ENCODE measurements at places on chromosomes 13 and 19.

DNA sequence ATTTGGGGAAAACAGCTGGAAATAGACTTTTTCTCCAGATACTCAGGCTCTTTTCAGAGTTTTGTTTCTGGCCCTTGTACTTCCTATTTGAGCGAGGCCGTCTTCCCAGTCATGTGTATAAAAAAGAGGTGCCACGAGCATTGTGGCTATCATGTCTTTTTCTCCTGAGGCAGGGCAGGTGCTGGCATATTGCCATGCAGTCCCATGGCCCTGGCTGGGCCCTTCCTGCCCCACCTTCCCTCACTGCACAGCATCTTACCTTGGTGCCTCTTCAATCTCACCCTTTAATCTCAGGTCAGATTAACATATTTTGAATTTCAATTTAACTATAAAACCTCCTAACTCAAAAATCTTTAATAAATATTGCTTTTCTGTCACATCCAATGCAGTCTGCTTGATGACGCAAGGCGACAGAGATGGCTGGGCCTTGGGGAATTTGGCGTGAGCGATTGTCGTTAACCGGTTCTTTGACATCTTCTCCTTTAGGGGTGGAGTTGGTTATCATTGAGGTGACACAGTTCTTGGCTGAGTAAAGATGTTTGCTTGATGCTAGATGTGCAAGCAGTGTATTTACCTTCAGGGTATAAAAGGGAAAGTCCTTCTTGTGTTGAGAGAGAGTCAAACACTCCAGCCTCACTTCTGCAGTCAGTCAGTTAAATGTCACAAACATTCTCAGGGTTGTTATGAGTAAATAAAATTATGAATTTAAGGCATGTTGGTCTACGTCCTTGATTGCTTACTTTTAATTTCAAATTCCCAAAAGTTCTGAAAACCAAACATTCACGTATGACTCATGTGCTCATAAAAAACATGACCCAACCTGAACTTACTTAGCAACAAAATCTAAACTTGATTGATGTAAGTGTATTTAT is 289.9 kb downstream of the MYO16 start:
- DNase-seq, result peak; percentile 80

DNA sequence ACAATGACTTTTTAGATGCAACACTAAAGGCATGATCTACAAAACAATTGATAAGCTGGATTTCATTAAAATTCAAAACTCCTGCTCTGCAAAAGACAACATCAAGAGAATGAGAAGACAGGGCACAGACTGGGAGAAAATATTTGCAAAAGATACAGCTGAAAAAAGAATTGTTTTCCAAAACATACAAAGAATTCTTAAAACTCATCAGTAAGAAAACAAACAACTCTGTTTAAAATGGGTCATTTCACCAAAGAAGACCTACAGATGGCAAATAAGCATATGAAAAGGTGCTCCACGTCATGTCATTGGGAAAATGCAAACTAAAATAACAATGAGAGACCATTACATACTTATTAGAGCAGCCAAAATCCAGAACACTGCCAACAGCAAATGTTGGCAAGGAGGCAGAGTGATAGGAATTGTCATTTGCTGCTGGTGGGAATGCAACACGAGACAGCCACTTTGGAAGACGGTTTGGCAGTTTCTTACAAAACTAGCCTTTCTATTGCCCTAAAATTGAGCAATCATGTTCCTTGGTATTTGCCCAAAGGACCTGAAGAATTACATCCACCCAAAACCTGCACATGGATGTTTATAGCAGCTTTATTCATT is 39.2 kb downstream of the FLT1 start:
- DNase-seq, result no peak

- no peak for DNase-seq
These were observed 4.3 kb upstream of the NAXD start for GRCh38 chr13:110610955-110611595.

GRCh38 chr13:24381541-24382265 is 72.3 kb downstream of the C1QTNF9 start:
- DNase-seq, result no peak

DNA sequence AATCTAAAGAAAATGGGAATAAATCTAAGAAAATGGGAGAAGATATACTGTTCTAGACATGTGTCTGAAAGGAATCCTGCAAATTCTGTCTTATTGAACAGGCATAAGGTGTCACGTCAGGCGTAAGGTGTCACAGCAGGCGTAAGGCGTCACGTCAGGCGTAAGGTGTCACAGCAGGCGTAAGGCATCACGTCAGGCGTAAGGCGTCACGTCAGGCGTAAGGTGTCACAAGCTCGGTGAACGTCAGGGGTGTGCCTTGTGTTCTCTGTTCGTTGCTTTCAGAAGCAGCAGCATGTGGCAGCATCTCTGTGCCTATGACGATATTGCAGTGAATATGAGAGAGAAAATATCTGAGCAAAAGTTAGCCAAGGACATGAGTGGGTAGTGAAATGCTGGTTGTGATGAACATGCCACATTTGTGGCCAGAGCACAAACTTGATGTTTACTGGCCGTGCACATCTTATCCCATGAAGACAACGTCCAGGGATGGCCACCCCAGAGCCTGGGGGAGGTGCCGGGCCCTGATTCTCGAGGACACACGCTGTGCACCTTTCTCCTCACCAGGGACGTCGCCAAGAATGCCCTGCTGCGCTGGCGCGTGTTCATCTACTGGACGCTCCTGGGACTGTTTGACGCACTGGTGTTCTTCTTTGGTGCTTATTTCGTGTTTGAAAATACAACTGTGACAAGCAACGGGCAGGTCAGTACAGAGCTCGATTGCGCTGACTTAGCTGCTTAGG is 107.0 kb upstream of the MCF2L start:
- no peak for DNase-seq

DNA sequence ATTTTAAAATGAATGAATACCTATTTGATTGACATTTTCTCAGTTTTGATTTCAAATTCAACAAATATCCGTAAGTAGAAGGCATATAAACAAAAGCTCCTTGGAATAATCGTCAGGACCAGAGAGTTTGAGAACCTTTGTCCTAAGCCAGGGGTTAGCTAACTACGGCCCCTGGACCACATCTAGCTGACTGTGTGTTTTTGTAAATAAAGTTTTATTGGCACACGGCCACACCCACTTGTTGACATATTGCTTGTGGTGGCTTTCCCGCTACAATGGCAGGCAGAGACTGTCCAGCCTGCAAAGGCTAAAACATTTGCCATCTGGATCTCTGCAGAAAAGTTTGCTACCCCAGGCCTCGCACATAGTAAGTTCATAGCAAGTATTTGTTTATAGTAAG is 83.4 kb downstream of the GNG7 start:
- no peak for DNase-seq

DNA sequence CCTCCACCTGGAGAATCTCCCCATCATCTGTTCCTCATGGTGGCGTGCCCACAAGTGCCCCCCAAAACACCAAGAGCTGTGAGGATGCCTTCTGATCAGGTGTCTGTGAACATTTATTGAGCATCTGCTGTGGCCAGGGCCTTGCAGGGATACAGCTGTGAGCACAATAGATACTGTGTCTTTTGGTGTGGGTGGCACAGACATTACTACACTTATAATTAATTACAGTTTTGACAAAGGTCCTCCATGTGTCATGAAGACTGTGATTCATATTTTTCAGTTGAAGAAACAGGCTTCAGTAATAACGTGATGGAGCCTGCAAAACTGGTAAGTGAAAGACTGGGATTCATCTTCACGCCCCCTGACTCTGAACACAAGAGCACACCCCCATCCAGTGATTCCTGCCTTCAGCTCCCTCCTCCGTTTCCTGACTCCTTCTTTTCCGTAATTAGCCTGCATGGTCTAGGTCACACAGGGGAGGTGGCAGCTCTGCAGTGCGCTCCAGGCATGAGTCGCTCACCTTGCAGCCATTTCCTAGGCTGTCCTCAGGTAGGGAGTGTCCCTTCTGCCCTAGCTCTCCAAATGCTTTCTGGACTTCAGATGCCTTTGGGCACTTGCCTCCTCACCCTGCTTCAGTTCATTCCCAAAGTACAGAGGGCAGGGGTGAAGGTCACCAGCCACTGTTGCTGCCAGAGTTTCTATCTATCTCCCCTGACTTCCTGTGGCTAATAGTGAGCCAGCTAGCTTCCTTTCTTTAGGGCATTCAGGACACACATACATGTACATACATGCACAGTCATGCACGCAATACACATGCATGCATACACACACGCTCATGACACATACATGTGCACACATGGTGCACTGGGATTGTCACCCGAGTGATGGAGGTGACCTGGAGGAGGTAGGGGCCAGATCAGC is 66.5 kb downstream of the SIAH3 start:
- peak; percentile 13 for DNase-seq

DNA sequence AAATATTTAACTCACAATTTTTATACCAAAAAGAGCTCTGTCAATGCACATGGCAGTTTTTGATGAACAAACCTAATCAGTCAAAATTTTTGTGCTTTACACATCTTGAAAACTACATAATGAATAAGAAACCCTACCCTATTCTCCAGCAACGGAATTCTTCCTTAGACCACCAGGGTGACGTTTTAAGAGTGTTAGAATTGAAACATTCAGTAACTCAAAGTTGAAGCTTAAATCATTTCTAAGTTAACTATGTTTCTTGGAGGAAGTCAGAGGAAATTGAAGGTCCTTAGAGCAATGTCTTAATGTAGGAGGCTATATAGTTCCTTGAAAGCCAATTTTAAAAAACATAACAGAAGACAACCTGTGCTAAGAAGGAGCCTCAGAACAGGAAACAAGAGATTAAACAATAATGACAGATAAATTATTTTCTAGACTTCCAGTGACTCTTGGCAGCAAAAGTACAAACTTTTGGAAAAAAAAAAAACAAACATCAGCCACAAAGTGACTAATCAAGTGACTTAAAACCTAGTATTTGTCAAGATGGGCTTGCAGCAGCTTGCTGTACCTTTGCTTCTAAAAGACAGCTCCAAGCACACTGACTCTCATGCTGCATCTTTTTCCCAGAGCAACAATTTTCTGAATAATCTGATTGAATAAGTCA is 6.2 kb downstream of the SPRY2 start:
- peak; percentile 51 for DNase-seq

- DNase-seq, result no peak
These were observed 945.0 kb upstream of the PCDH20 start for GRCh38 chr13:62360609-62361008.

DNA sequence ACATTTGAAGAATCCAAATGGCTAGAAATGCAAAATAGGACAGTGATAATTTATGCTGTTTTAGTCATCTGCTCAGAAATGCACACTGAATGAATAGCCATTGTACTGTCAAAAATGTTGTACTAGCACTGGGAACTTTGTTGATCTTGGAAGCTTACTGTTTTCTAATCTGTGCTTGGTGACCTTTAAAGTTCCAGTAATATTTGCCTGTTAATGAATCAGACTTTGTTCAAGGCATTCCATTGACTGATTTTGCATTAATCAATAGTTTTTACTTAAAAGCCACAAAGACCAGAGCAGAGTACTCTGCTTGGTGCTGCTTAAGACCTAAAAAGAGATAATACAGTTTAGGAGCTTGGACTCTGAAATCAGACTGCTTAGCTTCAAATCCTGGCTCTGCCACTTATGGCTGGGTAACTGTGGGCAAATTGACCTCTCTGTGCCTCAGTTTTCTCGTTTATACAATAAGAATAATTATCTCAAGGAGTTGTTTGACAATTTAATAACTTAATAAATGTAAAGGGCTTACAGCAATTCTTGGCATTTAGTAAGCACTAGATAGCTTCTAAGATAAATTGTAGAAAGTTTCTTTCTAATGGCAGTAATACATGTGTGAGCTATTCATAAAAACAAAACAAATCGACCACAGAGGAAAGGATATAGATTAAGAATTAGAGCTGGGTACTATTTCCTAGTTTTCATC is 4.6 kb upstream of the SLAIN1 start:
- no peak for DNase-seq

- no peak for DNase-seq
These were observed 37.0 kb downstream of the RUBCNL start for GRCh38 chr13:46350003-46350402.

- DNase-seq, result no peak
These were observed 70.6 kb downstream of the ATP11A start for GRCh38 chr13:112760435-112760834.

- DNase-seq, result no peak
These were observed 59.8 kb downstream of the SLC7A9 start for GRCh38 chr19:32809754-32810153.

DNA sequence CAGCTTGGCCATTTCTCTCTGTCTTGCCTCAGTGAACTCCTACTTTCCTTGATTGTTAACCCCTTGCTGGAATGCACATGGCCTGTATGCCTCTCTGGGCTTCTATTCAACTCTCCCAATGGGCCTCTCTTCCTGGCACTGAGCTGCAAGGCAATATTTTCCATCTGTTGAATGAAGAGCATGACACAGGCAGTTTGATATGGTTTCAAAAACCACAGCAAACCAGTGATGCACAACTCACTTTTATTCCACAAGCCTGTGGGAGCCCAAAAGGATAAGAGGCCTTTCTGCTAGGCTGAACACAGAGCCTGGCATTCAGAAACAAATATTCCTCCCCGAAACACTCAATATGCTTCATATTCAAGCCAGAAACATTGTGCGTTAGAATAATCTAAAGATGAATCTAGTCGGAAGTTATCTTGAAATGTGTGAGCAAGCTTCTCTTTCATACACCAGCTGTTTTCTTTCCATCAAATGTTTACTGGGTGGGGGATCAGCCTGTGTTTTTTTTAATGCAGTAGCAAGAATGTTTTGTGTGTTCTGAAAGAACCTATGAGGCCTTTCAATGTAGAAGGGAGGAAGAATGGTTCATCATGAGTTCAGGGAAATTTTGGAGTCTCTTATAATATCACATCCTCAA is 443.1 kb upstream of the SPRY2 start:
- DNase-seq, result no peak

DNA sequence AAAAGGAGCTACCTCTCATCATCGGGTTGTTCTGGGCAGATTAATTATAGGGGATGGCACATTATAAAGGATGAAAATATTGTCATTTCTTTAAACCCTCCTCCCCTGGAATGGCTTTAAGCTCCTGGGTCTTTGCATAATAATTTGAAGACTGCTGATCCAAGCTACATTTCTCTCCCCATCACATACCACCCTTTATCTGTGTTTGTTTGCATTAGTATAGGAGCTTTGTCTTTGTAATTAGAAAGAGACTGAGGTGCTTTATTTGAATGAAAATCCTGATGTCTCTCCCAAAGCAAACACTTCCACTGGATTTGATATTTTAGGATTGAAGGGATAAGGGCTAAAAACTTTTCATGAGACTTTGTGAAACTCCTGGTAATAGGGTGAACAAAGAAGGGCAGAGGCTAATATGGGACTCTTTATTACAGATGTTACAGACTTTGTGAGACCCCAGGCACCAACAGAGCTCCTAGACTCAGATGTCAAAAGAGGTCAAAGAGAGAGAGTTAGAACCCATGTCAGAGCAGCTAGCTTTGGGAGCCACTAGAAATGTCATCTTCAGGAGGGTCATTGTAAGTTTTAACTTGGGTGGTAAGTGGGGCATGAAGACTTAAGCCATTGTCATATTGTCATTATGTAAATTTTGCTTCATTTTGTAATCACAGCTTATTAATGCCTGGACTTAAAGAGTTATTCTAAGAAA is 75.3 kb upstream of the RXFP2 start:
- DNase-seq, result no peak

Measured in foreskin keratinocyte (primary cell).